ENCODE measurements at places on chromosomes 4 and X.
A peak's percentile ranks its signal among the peaks of the same experiment; 100 is the strongest.

- no peak for DNase-seq
These were observed 728.2 kb downstream of the ARAP2 start for GRCh38 chr4:35516102-35516501.

GRCh38 chr4:165288226-165288625, 39.2 kb upstream of the MSMO1 start:
- DNase-seq = no peak

- no peak for DNase-seq
These were observed 11.6 kb downstream of the GRPR start for GRCh38 chrX:16134936-16135335.

- DNase-seq = no peak
These were observed 275.2 kb downstream of the SPRY1 start for GRCh38 chr4:123671636-123672404.

- no peak for DNase-seq
These were observed 40.0 kb upstream of the PDGFRA start for GRCh38 chr4:54189140-54189539.

DNA sequence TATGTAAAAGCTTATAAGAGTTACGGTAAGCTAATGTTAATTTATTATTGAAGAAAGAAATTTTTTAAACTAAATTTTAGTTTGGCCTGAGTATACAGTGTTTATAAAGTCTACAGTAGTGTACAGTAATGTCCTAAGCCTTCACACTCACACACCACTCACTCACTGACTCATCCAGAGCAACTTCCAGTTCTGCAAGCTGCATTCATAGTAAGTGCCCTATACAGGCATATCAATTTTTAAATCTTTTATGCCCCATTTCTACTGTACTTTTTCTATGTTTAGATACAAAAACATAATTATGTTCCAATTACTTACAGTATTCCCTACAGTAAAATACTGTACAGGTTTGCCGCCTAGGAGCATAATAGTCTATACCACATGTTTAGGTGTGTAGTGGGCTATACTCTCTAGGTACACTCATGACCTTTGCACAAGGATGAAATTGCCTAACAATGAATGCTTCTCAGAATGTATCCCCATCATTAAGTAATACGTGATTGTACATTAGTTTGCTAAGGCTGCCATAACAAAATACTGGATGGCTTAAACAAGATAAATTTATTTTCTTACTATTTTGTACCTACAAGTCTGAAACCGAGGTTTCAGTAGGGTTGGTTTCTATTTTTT, 333.8 kb upstream of the PCDH7 start:
- no peak for DNase-seq

DNA sequence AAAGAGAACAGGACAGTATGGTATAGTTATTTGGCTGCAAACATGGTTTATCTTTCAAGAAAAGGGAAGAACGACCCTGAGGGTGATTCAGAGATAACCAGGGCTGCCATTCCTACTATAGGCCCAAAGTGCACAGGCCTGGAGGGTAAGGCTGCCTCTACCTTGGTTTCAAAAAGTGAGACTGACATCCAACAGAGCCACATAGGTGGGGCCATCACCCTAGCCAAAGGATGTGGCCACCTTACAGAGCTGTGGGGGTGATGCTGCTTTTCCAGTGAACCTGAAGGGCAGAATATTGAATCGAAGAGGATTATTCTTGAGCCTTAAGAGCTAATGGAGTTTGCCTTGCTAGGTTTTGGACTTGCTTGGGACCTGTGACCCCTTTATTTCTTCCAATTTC, 15.7 kb downstream of the SH2D1A start:
- DNase-seq = no peak

DNA sequence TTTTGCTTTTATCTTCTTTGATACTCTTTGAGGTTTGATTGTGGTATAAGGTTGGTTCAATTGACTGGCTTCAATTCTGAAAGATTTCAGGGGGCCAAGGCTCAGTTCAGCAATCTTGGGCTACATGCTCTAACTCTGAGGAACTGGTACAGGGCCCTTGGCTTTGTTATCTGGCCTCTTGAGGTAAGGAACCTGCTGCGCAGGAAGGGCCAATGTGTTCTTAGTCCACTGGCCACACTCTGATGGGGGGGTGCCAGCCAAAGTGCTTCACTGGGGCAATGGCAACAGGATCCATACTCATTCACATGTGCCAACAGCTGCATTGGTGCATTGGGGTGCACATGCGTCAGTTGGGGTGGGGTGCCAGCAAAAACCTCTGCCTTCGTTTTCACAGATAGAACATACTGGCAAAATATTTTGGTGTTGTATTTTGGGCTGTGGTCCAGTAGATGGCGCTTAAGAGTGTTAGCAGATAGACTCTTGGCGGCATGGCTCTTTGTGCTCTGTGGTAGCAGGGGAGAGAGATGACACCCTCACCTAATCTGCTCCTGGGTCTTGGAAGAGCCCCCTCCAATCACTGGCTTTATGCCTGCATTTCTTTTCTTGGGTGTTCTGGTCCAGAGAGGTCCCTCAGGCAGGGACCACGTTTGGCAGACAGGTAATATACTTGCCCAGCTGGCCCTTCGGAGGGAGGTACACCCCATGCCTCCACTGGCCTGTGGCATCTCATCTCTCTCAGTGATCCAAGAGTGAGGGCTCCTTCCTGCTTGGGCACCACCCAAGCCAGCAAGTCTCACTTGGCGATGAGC, 42.9 kb downstream of the NDST3 start:
- peak; percentile 85 for DNase-seq

- peak; percentile 62 for DNase-seq
These were observed 57.2 kb upstream of the BEX4 start for GRCh38 chrX:103157496-103158316.

All from endodermal cell (in vitro differentiated cells).